ENCODE measurements at places on chromosomes 4 and X.

DNA sequence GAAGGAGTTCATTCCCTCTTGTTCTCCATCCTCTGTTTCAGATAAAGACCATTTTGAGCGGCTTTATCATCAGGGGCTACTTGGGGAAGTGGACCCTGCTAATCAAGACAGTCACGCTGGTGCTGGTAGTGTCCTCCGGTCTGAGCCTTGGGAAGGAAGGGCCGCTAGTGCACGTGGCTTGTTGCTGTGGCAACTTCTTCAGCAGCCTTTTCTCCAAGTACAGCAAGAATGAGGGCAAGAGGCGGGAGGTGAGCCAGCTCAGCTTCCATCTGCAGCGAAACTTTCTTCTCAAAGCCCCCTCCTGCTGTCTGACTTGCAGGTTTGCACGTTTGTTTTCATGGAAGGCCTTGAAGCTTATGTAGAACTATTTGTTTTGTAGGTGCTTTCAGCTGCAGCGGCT lies 49.5 kb downstream of the CLCN4 start:
- DNase-seq, result no peak

DNA sequence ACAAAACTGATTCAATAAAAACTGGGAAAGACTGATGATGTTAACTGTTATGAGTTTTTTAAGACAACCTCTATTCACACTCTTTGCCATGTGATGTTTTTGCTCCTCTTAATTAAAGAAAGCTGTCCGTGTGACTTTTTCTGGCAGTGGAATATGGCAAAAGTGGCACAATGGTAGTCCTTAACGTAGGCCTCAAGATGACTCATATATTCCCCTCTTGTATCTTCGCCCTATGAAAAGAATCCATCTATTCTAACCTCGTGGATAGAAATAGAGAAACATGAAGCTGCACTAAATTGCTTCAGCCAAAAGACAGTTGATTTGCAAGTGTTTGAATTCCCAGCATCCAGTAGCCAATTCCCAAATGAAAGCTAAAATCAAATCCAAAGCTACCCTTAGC lies 603.8 kb upstream of the PCDH7 start:
- DNase-seq, result no peak

- no peak for DNase-seq
Measured at GRCh38 chr4:56480691-56481090, 13.3 kb downstream of the SRP72 start.

DNA sequence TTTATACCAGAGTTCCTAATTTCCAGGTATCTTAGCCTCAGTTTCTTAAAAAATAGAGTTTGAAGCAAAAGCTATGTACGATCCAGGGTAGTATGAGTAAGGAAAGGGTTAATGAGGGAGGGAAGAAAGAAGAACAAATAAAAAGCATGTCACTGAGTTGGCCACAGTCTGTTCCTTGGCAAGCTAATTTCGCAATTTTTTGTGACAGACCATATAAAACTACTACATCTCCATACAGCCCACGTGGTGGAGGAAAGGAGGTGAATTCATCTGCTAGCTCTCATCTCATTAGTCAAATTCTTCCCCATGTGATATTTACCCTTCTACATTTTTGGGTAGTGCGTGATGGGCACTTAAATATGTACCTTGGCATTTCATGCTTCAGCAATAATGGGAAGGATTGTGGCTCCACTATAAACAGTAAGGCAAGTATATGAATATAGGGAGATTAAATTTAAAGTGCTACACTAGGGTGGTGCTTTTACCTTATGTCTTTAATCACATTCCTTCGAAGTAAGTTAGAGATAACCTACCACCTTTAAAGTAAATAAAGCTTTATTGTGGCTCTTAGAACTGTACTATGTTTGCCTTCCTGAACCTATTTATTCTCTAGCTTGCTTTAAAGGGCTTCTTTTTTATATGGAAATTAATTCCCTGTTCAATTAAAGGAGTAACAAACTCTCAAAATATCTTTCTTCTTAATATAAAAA lies 102.1 kb upstream of the VAMP7 start:
- DNase-seq, result no peak

GRCh38 chr4:96009427-96010119 lies 169.7 kb downstream of the PDHA2 start:
- no peak for DNase-seq

- DNase-seq, result peak; percentile 4
Measured at GRCh38 chrX:140918398-140919038, 83.9 kb upstream of the SPANXB1 start.

- DNase-seq, result no peak
Measured at GRCh38 chrX:107541244-107541643, 87.1 kb upstream of the PRPS1 start.

GRCh38 chrX:133559909-133560308 lies 144.6 kb upstream of the GPC4 start:
- DNase-seq, result no peak

DNA sequence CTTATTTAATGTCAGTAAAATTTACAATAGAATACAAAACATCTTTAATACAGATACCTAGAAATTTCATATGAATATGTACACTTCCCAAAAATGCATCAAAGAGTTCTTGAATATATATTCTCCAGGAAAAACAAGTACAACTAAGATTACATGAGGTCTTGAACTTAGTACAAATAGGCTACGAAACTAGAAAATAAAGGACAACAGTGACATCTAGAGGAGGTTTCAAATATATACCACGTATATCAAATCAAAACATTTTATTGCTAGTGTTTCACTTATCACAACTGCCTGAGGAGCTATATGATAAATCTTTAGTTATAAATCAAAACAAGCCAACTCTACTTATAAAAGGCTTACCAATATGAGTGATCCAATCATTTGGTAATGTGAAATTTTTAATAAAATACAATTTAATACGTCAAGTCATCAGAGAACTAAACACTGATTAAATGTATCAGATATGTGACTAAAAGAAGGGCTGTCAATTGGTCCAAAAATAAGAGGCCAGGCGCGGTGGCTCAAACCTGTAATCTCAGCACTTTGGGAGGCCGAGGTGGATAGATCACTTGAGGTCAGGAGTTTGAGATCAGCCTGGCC lies 36.6 kb downstream of the ANAPC10 start:
- DNase-seq, result peak; percentile 4

DNA sequence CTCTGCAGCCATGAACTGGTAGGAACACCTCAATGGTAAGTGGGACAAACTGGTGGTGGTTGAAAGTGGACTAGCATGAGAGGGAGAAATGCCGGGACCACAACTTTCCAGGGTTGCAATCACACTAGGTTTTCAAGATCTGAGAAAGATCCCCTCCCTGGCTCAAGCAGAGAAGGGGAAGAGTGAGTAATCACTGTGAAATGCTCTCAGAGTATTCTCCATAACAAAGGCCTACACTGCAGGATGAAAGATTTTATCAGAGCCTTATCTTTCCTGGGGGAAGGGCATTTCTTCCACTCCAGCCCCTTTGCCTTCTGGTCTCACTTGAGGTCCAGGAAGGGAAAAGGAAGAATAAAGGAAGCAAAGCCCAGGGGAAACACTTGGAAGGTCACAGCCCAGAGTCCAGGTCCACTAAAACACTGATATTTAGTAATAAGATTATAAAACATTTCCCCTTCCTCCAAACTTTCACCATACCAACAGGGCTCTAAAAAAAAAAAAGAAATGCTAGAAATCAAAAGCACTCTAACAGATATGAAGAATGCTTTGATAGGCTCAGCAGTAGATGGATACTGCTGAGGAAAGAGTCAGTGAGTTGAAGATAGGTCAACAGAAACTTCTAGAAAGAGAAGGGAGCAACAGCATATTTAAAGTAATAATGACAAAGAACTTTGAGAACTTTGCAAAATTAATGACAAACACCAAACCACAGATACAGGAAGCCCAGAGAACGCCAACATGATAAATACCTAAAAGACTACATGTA lies 95.9 kb downstream of the WDFY3 start:
- no peak for DNase-seq

DNA sequence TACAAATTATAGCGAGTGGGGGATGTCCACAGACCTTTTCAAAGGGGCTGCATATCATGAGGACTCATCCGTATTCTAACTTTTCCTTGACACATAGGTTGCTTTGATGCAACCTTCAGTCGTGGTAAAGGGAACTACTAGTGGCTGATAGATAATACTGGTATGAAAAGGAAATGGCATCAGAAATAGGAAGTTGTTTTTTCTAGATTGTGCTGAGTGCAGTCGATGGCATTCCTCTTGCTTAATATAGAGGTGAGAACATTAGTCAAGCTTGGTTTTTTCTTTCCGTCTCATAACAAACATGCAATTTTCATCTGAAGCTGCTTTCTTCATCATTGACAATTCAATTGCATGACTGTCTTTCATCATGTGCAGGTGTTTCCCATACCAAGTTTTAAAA lies 16.6 kb downstream of the ENPEP start:
- no peak for DNase-seq

DNA sequence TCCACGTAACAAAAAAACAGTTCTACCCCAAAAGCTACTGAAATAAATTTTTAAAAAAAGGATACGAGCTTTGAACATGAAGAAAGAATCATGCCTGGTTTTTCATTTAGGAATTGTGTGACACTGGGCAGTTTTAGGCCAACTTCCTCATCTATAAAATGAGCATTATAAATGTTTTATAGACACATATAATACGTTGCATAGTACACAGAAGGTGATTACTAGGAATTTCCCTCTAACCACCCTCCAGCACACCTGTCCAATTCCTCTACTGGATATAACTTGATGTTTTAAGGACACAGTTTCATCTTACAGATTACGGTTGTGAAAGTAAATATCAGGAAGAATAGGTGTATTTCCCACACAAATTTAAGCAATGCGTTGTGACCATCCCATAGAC lies 85.5 kb upstream of the IQCM start:
- DNase-seq, result no peak

- DNase-seq, result no peak
Measured at GRCh38 chrX:1102786-1103185, 109.7 kb downstream of the CRLF2 start.

DNA sequence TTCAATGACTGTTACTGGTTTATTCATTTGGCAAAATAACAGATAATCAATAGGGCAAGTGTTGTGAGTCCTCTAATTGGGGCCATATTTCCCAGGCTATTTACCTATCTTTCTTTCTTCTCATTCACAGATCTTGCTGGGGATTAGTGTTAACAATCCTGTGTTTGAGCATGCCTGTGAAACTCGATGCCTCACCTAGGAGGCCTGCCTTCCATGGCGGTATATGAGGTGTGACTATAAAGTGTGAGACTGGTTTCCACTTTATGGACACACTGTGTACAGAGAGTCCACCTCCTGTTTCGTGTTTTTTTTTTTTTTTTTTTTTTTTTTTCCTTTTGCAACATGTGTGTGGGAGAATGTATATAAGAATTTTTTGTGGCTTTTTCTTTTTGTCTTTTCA lies 199.3 kb downstream of the BMPR1B start:
- DNase-seq, result no peak

- DNase-seq, result no peak
Measured at GRCh38 chr4:101649790-101650515, 140.6 kb upstream of the BANK1 start.

DNA sequence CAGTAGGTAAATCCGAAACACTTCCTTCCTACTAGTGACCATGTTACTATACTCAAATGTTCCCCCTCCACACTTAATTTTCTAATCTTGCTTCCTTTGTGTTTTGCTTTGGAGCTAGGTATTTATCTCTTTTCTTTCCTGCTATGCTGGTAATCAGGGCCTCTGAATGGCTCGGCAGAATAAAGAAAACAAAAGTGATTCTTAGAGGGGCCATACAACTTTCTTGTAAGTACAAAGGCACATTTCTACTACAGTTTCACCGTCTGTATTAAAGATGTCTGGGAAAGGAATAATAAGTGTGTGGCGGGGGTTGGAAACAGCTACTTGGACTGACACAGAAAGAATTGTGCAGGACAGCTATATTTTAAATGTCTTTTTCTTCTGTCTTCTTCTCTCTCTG lies 50.3 kb downstream of the GPC3 start:
- DNase-seq, result no peak

DNA sequence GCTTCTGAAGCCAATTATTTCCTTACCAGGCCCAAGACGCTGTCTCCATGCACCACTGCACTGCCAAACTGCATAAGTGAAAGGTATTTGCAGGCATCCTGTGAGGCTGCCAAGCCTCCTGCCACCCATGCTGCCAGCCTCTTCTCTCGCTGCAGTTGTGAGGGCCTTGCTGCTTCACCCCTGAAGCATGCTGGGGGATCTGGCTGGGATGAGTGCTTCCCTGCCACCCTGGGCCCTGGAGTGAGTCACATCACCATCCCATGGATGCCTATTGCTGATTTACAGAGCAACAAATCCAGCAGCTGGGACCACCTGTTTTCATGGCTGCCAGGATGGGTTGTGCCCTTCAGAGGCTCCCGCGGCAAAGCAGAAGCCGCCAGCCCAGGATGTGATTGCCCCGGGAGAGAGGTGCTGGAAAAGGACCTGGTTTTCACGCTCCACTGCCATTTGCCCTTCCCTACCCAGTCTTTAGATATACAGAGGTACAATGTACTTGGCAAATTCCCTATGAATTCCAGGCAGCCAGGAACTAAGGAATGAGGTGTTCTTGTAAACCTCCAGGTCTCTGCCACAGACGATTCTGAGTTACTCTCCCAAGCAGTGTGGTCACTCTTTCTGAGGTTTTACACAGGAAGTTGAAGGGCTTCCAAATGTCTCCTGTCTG lies 41.5 kb upstream of the PTCHD1 start:
- no peak for DNase-seq

DNA sequence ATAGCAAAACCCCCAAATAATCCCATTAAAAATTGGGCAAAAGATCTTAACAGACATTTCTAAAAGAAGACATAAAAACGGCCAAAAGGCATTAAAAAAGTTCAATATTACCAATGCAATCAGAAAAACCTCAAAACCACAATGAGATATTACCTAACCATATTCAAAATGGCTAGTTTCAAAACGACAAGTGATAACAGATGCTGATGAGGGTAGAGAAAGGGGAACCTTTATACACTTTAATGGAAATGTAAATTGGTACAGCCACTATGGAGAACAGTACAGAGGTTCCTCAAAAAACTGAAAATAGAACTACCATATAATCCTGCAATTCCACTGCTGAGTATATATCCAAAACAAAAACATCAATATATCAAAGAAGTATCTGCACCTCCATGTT lies 6.2 kb downstream of the AADAT start:
- DNase-seq, result no peak

DNA sequence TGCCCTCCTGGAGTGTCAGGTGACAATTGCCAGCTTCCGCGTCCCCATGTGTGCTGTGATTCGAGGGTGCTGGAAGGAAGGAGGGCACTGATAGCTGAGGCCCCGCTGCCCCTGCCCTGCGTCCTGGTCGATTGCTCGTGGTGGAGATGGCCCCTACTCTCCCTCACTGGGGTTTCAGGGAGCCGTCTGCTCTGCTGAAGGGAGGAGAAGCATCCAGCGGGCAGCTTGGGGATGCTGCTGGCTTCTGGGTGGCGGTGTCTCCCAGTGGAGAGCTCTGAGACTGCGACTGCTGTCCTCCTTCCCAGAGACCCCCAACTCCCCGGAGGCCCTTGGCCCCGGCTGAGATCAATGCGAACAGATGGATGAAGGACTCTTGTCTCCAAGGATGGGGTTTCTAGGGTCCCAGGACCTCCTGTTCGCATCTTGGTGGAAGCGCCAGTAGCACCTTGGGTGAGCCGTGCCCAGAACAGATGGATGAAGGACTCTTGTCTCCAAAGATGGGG lies 98.6 kb downstream of the PSAPL1 start:
- no peak for DNase-seq

- DNase-seq, result no peak
Measured at GRCh38 chr4:39620551-39621313, 17.9 kb downstream of the SMIM14 start.
